ENCODE measurements at places on chromosomes 3 and 15.
A peak's percentile ranks its signal among the peaks of the same experiment; 100 is the strongest.

DNA sequence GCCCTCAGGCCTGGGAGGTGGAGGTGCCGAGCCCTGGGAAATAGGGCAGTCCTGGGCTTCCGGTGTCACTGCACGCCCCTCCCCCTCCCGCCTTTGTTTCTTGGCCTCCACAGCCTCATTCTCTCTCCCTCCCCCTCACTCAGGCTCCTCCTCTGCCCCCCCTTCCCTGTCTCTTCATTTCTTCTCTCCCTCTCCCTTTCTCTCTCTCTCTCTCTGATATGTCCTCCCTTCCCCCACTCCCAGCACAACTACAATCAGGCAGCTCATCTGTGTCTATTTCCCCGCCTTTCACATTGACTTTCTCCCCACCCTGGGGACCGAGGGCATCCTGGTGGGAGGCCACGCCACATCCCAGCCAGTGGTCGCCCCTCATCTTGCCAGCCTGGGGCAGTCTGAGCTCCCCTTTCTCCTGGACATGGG, 40.2 kb downstream of the IDH2 start:
- peak; percentile 28 for DNase-seq

GRCh38 chr3:169505577-169506230, 157.8 kb downstream of the MECOM start:
- DNase-seq = no peak

GRCh38 chr3:149941186-149941585, 29.5 kb downstream of the PFN2 start:
- no peak for DNase-seq

DNA sequence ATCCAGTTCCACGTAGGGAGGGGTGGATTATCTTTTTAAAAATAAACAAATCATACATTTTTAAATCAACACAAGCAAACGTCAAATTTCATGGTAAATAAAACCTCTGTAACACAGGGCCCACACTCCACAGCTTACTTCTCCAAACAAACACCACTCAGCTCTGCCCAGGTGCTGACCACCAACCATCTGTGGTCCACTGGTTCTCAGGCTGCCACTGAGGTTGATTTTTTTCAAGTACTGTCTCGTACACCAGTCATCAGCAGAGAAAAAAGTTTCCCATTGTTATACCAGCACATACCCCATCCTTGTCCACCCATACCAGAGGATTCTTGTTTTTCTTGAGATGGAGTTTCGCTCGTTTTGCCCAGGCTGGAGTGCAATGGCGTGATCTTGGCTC, 32.4 kb downstream of the CHSY1 start:
- DNase-seq = no peak

- no peak for DNase-seq
These were observed 307.3 kb upstream of the CTDSPL start for GRCh38 chr3:37554364-37554763.

GRCh38 chr15:25186906-25187645, 232.3 kb downstream of the SNRPN start:
- no peak for DNase-seq

DNA sequence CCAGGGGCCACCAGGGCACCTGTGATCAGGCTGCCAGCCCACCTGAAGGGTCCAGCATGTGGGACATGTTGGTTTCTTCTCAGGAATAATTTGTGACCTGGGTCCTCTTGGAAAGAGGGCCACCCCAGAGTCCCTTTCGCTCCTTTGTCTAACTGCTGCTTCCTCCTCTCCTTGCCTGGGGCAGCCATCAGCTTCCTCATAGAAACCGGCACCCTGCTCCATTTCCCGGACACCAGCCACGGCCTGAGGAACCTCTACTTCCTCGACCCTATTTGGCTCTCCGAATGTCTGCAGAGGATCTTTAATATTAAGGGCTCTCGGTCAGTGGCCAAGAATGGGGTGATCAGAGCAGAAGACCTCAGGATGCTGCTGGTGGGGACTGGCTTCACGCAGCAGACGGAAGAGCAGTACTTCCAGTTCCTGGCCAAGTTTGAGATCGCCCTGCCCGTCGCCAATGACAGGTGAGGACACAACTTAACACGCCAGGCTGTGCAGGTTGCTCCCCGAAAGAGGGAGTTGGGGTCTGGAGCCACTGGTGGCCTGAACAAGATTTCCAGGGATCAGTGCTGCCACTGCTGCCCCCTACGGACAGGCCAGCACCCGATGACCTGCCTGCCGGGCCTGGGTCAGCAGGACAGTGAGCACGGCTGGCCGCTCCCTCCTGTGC, 109.7 kb downstream of the LRRK1 start:
- no peak for DNase-seq

GRCh38 chr3:61520966-61521628, 40.3 kb upstream of the PTPRG start:
- no peak for DNase-seq

DNA sequence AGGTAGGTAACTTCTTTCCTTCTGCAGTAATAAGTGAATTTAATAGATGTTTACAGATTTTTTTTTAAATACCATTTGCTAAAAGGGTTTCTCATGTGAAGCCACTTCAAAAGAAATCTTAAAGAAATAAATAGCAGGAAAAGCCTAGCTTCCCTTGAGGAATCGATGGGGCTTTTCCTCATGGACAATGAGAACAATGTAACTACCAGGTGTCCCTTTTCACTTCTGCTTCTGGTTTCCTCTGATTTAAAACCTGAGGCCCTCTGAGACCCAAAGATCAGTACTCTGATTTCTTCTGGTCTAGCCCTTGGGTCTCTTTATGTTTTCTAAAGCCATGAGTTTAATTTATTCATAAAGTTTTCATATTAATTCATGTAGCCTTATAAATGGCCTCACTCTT, 13.1 kb upstream of the TMEM42 start:
- DNase-seq = no peak

Measured in astrocyte of the hippocampus (primary cell).